ENCODE measurements at places on chromosomes 1 and 21.

DNA sequence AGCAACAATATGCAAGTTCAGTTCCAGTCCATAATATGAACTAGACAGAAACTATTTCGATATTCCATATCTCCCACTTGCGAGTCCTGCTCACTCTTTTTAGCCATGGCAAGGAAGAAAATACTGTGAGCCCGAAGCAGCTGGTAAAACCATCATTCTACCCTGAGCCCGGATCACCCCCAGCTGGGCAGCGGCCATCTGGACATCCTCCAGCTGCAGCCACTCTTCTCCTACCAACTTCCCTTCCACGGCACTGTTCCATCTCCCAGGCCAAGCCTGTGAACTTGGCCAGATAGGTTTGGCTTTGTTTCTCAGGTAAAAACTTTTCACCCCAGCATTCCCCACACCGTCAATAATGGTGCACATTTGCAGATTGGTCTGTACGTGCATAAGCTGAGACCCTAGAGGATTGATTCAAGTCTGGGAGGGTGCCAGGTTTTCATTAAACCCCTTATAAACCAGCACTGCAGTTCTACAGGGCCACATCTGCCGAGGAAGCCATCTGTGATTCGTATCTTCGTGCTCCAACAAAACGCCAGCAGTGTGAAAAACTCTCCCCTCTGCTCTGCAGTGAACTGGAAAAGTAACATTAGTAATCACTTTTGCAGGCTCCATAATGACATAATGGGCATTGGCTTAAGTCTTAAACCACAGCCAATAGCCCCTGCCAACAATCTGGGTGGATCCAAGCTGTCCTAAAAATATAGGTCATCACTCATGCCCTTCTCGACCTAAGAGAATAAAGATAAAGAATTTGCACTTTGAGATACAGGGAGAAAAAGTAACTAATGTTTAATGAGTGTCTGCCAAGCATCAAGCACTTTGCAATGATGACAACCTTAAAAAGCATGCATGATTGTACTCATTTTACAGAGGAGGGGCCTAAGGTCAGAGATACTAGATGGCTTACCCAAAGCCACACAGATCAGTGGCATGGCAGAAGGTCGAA, 205.1 kb downstream of the PLPP3 start:
- DNase-seq = no peak

DNA sequence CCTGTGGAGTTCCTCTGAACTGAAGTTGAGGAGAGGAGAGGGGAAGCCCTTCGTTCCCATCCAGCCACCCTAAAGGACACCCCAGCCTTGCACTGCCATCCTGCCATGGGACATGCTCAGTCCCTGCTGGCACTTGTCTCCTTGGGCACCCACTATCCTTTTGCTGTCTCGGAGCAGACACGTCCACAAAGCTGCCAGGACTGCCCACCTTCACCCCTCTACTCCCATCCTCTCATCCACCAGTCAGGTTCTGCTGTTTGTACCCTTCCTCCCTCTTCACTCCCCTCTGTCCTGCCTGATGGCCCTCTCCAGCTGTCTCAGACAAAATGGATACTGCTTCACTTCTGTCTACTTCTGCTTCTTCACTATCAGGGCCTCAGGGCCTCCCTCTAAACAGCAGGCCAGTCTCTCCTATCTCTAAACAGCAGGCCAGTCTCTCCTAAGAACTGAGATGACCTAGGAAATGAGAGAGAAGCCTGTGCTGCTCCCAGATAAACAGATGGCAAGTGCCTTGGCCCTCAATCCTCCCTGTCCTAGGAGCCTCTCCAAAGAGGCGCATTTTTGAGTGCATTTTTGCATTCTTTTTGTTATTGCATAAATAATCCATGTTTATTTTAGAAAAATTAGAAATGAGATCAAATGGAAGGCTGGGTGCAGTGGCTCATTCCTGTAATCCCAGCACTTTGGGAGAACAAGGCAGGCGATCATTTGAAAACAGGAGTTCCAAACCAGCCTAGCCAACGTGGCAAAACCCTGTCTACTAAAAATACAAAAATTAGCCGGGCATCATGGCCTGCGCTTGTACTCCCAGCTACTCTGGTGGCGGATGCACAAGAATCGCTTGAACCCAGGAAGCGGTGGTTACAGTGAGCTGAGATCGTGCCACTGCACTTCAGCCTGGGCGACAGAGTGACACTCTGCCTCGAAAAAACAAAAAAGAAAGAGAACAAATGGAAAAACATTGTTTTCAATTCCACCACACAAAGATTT, 4.4 kb upstream of the PYCR2 start:
- DNase-seq = no peak

GRCh38 chr21:35989138-35989735, 71.1 kb downstream of the SETD4 start:
- DNase-seq = no peak

GRCh38 chr21:45080232-45080631, 5.9 kb downstream of the ADARB1 start:
- no peak for DNase-seq

DNA sequence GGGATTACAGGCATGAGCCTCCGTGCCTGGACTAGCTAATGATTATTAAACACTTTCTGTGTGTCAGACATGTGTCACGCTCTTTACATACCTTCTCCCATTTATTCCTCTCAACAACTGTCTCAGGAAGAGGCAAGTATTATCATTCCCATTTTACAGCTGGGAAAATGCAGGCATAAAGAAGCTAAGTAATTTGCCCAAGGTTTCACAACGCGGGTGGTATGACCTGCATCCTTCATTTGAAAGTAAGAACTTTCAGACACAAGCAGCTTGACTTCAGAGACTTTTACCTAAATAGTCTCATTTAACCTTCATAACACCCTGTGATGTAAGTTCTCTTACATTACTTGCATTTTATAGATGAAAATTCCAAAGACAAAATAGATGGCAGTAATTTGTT, 1.0 kb upstream of the ZSCAN20 start:
- no peak for DNase-seq

DNA sequence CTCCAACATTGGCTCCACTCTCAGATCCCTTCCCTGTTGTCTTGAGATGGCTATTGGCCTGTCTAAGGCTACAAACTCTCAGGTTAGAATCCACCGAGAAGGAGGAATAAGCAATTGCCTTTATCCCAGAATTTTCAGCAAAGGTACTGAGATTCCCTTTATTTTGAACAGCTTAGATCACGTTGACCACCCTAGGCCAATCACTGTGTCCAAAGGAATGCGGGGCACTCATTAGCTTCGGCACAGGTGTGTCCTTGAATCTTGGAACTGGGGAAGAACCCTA, 6.9 kb downstream of the S100A11 start:
- DNase-seq = no peak

- DNase-seq = no peak
These were observed 23.3 kb downstream of the PARK7 start for GRCh38 chr1:7984811-7985210.

DNA sequence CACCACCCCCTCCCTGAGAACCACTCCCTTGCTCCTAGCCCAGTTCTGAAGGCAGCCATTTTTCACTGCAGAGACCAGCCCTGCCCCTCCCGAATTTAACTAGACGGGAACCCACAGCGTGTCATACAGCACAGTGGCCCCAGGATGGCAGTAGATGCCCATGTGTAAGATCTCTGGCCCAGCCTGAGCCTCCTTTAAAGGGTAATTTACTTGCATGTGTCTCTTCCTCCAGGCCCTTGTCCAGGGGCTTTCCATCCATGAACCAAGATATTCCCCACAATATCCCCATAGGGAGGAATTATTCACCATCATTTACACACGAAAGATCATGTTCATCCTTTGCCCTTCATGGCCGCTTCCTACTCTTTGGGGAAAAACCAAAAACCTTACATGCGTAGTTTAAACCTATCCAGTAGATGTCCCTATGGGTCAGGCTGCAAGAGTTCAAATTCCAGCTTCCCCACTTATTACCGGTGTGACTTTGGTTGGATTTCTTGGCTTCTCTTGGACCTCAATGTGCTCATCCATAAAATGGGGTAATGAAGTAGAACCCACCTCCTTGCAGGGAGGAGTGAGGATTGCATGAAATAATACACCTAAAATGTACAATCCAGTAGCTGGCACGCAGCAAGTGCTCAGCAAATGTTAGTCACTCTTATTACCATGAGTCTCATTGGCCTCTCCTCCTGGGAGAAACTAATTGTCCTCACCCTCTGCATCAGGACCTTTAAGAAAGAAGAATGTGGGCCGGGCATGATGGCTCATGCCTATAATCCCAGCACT, 4.0 kb upstream of the LACTBL1 start:
- DNase-seq = peak; percentile 49

- DNase-seq = peak; percentile 5
These were observed 134.7 kb downstream of the DMRTB1 start for GRCh38 chr1:53593758-53594380.

GRCh38 chr21:35646606-35647005, 413.7 kb downstream of the SETD4 start:
- no peak for DNase-seq

DNA sequence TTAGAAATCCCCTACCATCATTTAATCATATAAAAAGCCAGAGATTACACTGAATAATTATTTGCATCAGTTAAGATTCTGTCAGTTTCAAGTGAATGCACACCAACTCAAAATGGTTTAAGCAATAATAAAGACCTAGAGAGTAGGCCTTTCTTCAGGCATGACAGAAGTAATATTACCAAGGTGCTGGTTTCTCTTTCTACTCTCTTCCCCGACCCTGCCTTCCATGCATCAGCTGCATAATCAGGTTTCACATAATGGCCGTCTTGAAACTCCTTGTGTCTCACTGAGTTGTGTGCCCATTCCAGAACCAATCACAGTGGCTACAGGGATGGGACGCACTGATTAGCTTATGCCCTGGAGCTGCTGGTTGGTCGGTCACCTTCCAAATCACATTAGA, 103.5 kb upstream of the SERTAD4 start:
- DNase-seq = no peak

Measured in CD4-positive, alpha-beta T cell treated with Interleukin-15 for 1 hour (primary cell).